ENCODE measurements at places on chromosomes 2 and 18.

DNA sequence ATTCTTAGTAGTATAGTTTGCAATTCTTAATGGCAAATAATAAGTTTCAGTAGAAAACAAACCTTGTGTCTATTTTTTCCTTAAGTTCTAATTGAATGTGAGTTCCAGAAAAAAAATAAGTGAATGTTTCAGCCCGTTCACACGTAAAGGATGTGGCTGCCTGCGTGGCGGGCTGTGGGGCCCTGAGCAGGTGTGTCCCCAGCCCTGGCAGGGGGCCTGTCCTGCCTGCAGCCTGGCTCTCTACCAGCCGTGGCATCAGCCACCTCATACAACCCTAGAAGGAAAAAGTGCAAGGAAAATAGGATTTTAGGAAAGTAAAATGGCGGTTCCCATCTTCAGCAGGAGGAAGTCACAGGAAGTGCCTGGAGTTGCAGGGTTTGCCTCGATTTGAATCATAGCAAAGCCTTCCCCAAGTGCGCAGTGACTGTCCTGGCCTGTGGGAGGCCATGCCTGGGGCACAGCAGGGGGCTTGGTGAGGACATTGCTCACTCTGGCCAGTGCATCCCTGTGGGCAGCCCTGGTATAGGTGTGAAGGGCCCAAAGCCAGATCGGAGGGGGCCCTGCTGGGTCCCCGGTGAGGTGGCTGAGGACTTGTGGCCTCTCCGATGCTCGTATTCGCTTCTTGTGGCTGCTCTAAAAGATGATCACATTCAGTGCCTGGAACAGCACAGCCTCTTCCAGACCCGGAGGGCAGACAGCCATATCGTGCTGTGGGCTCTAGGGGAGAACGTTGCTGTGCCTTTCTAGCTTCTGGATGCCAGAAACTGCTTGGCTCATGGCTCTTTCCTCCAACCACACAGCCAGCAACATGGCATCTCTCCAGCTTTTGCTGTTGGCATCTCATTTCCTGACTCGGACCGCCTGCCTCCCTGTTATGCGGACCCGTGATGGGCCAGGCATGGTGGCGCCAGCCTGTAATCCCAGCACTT, 12.6 kb downstream of the DTYMK start:
- no peak for ATAC-seq

GRCh38 chr2:37561615-37562569, 109.5 kb downstream of the CDC42EP3 start:
- ATAC-seq: no peak

- no peak for ATAC-seq
These were observed 621.7 kb upstream of the ACVR2A start for GRCh38 chr2:147223119-147223518.

- no peak for ATAC-seq
These were observed 19.1 kb downstream of the LIMS1 start for GRCh38 chr2:108553209-108553919.

DNA sequence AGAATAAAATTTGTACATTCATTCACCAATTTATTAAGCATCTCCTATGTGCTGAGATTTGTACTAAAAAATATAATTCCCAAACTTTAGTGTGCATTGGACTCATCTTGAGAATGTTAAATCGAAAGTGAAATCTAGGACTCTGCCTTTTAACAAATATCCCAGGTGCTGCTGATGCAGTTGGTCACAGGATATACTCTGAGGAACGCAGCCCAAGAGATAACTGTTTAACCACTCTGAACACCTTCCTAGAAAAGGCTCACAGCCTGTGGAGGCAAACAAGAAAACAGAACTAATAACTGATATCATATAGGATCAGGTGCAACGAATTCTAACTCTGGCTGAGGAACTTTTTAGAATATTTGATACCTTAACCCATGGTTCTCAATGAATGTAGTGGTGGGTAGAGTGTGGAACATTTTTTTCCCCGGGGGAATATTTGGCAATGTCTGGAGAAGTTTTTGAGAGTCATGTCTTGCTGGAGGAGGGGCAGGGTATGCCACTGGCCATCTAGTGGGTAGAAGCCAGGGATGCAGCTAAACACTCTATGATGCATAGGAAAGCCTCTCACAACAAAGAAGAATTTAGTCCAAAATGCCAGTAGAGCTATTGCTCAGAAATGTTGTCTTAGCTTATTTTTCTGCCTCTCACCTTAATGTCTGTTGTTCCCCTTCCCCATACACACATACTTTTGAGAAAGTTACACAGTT, 96.5 kb downstream of the EHBP1 start:
- no peak for ATAC-seq

- ATAC-seq: peak; percentile 4
These were observed 91.5 kb downstream of the MREG start for GRCh38 chr2:215921895-215922294.

GRCh38 chr2:144511226-144511810, 8.6 kb downstream of the ZEB2 start:
- no peak for ATAC-seq

GRCh38 chr2:225013425-225014365, 28.6 kb downstream of the DOCK10 start:
- no peak for ATAC-seq

DNA sequence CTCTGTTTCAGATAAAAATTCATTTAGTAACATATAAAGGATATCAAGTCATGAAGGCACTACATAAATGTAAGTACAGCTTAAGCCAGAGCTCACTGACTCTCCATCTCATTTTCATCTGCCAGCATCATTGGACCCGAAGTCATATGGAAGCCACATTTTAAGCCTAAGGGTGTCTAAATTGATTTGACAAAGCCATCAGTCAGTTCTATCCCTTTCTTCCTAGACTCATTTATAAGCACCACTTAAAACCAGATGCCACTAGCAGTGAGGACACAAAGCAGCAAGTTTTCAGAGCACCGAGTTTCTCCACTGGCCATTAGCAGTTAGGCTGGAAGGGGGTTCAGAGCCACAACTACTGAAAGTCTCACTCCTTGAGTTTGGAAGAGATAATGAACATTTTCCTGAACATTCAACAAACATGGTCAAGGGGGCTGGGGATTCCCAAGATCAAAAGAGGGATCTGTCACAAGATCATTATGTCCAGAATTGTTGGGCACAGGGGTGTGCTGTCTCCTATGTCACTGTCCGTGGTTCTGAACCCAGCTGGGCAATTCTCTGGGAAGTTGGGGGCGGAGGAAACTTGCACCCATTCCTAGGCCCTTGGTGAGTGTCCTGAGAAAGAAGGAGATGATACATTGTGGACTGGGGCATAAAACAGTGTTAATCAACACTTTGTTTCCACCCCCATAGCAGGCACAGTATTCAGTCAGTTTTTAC, 158.5 kb upstream of the LMAN1 start:
- no peak for ATAC-seq

DNA sequence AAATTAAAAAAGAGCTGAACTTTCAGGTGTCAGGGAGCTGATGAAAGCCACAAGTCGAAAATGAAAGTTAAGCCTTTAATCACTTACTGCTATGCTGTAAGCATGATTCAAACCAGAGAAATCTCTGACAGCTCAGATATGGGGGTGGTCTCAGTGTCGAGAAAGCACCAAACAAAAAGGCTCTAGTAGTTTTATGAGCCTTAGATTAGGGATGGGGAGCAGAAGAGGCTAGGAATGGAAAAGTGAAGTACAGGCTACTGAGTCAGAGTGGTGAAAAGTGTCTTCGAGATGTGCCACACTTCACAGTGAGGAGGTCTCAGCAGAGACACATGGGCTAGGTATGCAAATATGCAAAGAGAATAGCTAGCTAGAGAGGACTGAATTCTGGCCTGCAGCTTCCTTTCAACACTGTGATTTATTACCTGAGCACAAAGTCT, 482.2 kb downstream of the SPAG16 start:
- ATAC-seq: peak; percentile 95

- ATAC-seq: no peak
These were observed 9.9 kb upstream of the EPHA4 start for GRCh38 chr2:221581986-221582385.

DNA sequence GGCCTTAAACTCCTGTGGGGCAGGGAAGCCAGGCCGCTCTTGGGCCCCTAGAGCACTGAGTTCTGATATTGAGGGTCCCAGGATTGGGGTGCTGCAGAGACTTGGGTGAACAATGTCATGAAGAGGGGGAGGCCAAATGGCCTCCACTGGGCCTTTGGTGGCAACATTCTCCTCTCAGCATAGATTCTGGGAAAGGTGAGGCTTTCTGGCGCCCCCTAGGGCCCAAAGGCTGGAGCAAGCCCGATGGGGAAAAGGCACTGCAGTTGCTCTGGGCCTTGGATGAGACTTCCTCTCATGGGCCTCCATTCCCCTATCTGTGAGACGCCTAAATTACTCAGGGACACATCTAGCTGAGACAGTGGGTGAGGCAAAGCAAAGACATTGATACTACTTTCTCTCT, 84.8 kb downstream of the ACAA2 start:
- no peak for ATAC-seq

- no peak for ATAC-seq
These were observed 15.3 kb upstream of the LOXHD1 start for GRCh38 chr18:46672062-46672970.

DNA sequence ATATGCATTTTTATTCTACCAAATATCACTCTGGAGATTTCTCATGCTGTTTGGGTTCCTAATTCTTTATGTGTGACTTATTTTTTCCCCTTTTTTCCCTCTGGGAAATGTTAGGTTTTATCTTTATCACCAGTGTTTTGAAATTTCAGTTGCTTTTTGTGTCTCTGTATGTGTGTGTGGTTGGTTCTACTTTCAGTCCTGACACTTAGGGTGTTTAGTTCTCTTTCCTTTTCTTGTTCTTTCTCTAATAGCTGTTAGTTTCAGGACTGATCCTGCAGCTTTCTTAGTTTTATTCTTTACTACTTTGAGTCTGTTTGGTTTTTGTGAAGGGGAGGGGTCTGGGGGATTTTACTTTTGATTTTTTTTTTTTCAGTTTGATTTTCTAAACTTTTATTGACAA, 23.1 kb downstream of the PPM1B start:
- no peak for ATAC-seq

GRCh38 chr18:76377359-76377756, 117.7 kb downstream of the ZNF516 start:
- ATAC-seq: no peak

GRCh38 chr18:46510386-46510785, 146.6 kb downstream of the LOXHD1 start:
- ATAC-seq: no peak

- ATAC-seq: no peak
These were observed 54.0 kb downstream of the EPAS1 start for GRCh38 chr2:46351098-46351749.

DNA sequence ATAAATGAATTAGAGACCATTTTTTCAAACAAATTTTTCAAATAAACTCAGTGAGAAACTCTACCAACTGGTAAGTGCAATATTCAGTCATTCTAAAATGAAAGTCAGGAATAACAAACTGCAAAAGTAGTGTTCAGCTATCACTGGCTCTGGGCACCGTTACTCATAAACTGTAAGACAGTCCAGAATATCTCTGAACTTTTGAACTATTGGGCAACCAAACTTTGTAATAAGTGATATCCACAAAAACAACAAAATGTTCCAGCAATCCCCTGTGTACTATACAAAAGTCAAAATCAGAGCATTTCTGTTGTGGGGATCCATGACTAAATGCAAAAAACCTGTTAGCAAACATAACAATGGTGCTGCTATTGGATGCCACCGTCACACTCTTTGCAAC, 56.3 kb downstream of the SLC25A12 start:
- ATAC-seq: no peak

- ATAC-seq: no peak
These were observed 174.6 kb upstream of the PID1 start for GRCh38 chr2:229445501-229446211.

GRCh38 chr18:57122936-57123510, 23.9 kb upstream of the BOD1L2 start:
- ATAC-seq: no peak

GRCh38 chr18:47969816-47970215, 39.4 kb upstream of the SMAD2 start:
- no peak for ATAC-seq

DNA sequence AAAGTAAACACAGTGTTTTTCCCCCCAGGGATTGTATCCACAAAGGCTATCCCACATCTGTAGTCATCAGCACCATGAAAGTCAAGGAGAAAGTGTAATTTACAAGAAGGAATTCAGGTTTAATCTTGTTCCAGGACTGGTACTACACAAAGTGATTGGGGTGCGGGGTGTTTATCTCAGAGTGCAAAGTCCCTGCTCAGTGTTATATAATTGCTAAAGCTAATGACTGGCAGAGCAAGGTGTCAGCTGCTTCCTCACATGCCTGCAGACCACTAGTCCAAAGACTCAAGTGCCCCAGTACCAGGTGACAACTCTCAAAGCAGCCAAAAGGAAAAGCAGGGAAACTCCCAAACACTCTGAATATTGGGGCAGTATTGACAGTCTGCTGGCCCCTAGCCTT, 40.4 kb upstream of the PDCL3 start:
- no peak for ATAC-seq

DNA sequence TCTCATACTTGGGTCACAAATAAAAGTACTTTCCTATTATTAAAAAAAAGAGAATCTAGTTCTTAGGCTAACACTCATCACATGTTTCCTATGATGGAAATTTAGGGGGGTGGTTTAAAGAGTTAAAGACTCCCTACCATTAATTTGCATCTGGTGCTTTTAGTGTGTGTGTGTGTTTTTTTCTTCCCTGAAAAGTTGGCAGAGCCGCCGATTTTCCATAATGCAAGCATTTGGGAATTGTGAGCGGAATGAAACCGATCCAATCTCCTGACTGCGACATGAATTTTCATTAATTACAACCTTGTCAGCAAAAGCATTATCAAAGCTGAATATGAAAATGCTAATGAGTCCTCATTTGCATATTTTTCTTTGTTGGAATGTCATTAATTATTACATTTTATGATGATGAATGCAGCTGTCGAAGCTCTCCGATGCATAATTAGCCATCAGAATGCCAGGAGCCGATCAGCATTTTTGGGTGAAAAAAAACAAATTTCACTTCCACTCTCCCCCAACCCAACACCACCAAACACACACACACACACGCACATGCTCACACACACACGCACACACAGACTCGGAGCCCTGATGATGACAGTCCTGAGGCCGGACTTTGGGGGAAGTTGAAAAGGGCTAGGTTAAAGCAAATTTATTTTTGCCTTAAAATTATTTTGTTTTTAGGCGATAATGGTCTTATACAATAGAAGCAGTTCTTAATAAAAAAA, 165.4 kb downstream of the TCF4 start:
- ATAC-seq: no peak

DNA sequence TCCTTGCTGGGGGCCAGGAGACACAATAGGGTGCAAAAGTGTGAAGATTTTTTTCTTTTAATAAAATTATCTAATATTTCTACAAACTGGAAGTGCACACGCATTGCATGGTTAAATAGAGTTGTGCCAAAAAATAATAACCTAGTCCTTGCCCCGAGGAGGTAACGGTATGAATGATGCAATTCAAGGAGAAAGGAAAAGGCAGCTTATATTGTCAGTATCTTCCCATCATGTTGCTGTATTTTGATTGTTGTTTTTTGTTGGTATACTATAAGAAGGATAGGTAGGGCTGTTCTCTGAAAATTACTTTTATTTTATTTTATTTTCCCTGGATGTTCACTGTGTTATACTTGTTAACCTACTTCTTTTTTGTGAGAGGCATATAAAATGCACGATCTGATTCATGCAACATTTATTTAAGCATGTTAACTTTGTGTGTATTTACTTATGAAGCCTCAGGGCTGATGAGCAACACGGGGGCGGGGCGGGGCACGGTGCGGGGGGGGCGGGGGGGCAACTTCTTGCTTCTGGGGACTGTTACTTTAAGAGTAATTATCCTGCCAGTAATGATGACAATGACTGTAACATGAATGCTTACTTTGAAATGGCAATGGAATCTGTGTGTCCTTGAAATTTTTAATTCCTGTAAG, 118.6 kb downstream of the AQP4 start:
- ATAC-seq: no peak

GRCh38 chr2:134819334-134819733, 19.1 kb upstream of the ACMSD start:
- no peak for ATAC-seq

Measured in motor neuron (in vitro differentiated cells).